ENCODE measurements at places on chromosomes 1 and 21.

DNA sequence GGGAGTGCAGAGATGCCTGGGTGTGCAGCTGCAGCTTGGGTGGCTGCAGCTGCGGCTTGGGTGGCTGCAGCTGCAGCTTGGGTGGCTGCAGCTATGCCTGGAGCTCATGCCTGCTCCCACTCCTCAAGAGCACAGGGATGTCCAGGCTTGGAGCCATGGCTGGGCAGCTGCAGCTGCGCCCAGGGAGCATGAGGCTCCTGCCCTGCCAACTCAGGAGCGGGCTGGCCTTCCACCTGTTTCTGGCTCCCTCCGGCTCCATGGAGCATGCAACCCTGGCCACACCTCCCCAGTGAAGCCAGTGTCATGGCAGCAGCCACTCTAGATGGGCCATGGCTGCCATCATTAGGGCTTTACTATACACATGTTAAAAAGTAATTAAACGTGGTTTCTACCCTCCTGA, 21.1 kb downstream of the GBP1 start:
- no peak for DNase-seq

- DNase-seq, result no peak
Measured at GRCh38 chr21:39535646-39536437, 76.9 kb upstream of the B3GALT5 start.

GRCh38 chr1:44554706-44555105, 119.6 kb downstream of the TMEM53 start:
- no peak for DNase-seq

DNA sequence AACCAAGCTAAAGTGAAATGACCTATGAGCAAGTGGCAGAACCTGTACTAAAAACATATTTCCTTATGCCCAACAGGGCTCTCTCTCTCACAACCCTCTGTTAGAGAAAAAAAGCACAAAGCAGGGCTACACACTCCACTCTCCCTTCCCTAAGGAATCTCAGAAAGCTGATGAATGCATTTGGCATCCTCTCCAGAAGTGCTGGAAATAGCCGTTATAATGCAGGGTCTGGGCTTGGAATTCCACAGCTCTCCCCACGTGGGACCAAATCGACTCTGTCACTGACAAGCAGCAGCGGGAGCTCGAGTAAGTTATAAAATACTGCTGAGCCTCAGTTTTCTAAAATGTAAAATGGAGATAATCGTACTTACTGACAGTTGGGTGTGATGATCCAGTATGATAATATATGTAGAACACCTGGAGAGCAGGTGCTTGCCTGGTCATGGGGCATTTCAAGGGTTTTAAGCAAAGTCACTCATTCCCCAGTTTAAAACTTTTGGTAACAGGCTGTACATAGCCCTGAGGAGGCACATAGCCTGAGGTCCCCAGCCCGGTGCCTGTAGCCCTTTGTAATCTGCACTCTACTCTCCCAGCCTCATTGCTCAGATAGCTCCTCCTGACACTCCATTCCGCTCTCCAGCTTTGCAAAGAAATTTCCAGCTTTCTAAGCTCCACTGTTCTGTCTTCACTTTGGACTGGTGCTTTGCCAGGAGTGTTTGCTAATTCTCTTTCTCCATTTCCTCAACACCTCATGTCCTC, 175.6 kb upstream of the DAB1 start:
- DNase-seq, result no peak

DNA sequence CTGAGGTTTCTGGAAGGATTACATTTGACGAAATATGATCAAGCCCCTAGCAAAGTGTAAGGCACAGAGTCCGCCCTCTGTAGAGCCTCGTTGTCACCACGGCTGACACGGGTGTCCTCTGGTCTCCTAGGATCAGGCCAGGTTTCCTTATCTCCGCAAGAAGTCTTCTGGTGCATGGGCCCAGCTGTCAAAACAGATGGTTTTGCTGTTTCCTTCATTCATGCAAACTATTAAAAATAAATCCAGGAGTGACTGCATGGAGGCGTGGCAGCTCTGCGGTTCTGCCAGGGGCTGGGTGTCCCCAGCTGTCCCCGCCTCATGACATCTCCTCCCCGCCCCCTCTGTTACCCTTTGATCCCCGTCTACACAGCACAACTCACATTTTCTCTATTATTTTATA, 209.0 kb downstream of the DYRK1A start:
- no peak for DNase-seq

GRCh38 chr1:152026895-152027294, 9.9 kb downstream of the S100A11 start:
- no peak for DNase-seq

- DNase-seq, result no peak
Measured at GRCh38 chr21:46399129-46399528, 59.6 kb upstream of the DIP2A start.

- no peak for DNase-seq
Measured at GRCh38 chr1:38114241-38115026, 67.8 kb upstream of the POU3F1 start.

DNA sequence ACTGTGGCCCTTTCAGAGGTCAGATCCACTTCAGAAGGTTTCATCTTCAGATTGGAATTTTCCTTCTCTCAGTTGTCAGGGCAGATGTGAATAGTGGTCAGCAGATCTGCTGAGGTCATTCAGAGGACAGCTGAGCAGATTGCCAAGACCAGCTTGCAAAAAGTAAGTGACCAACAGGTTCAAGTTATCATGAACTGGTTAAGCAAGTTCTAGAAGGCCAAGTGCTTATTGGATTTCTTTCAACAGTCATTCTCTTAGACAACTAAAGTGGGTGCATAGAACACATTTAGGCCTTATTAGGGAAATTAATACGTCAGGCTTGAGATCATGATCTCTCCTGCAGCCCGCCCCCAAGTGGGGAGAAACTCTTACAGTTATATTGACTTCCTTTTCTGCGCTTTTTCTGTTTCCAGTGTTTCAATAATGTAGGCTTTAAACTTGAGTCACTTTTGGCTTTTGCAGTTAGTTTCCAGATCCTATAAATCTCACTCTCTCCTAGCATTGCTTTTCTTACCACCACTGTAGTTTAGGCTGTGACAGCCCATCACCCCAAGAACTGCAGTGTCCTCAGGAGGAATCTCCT, 96.4 kb downstream of the C1orf21 start:
- DNase-seq, result no peak

DNA sequence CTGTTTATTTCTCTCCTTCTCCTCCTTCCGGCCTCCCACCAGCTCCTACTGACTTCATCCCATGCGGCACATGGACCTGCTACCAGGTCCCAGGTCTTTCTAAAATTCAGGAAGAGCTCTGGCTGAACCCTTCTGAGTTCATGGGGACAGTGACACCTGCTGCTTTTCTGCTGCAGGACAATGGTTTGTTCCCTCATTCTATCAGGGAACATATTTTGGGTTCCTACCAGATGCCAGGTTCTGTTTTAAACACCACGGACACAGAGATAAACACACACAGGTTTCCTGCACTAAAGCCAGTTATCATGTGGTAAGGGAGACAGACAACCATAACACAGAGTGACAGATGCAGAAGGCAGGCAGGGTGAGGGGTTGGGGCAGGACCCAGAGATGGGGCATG, 114.0 kb upstream of the RAB4A start:
- no peak for DNase-seq

DNA sequence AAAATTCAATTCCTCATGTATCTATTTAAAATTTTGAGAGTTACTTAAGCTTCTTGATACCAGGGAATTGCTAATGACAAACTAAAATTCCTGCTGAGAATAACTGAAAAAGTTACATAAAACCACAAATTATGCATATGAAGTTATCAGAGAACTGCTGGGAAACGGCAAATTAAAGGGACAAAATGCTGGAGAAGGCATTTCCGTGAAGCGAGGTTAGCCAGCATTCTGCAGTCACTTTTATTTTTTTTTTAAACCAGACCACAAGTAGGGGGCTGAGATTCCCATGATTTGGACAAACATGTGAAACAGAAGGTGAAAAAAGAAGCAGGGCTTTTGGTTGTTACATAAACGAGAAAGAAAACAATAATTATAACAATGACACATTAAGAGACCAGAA, 737.6 kb upstream of the CHRM3 start:
- no peak for DNase-seq

GRCh38 chr1:182428043-182428442, 21.9 kb upstream of the RGSL1 start:
- DNase-seq, result no peak

GRCh38 chr1:53315046-53315445, 12.8 kb downstream of the LRP8 start:
- no peak for DNase-seq

DNA sequence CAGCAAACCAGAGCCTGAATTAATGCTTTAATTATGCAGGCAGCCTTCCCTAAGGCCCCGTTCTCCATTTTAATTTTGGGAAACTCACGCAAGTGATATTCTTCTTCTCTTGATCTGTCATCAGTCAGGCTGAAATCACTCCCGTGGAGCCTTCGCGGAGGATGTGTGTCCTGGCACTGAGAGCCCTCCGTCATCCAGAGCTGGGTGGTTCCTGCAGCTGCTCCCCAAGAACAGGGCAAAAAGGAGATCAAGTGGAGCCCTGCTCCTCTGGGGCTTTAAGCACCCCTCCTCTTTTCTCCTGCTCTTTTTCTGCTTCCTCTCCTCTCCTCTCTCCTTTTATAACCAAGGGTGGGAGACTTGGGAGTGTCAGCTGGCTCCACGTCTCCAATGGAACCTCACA, 133.2 kb upstream of the CACNA1E start:
- DNase-seq, result no peak

Measured in activated CD8-positive, alpha-beta memory T cell treated with anti-CD3 and anti-CD28 coated beads for 48 hours (primary cell).